ENCODE measurements at places on chromosomes 2 and 18.

DNA sequence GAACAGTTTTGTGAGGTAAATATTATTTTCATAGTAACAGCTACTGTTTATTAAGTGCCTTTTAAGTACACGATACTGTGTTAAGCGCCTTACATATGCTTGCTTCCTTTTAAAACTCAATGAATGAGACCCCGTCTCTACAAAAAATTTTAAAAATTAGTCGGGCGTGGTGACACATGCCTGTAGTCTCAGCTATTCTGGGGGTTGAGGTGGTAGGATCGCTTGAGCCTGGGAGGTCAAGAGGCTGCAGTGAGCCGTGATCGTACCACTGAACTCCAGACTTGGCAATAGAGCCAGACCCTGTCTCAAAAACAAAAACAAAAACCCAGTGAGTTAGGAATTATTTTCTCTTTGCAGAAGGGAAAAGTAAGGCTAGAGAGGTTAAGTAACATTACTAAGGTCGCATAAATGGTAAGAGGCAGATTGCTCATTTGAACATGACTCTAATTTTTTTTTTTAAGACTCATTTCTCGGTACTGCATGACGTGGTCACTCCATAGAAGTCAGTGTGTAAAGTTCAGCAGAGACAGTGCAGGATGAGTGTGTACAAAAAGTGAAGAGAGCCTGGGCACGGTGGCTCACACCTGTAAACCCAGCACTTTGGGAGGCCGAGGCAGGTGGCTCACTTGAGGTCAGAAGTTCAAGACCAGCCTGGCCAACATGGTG lies 1.1 kb downstream of the METAP1D start:
- DNase-seq, result no peak

DNA sequence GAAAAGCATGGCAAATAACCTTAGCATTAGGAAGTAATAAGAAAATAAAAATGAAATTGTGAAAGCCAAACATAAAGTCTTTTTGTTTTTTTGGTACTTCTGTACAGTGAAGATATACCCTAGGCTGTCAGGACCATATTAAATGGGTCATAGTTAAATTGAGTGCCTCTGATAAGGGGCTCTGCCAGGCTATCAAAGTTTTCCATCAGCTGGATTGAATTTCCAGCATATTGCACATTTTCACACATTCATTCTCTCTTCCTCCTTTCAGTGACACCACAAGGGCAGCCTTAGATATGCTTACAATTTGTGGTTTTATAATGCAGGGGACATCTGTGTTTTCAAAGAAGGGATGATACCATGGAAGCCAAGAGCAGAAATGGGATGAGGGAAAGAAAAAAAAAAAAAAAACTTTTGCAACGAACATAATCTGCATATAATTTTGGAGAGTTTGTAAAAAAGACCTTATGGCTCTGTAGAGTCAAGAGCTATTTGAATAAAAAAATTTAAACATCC lies 109.3 kb upstream of the LYPD1 start:
- DNase-seq, result no peak

GRCh38 chr18:54278615-54279014 lies 9.3 kb downstream of the POLI start:
- DNase-seq, result no peak

DNA sequence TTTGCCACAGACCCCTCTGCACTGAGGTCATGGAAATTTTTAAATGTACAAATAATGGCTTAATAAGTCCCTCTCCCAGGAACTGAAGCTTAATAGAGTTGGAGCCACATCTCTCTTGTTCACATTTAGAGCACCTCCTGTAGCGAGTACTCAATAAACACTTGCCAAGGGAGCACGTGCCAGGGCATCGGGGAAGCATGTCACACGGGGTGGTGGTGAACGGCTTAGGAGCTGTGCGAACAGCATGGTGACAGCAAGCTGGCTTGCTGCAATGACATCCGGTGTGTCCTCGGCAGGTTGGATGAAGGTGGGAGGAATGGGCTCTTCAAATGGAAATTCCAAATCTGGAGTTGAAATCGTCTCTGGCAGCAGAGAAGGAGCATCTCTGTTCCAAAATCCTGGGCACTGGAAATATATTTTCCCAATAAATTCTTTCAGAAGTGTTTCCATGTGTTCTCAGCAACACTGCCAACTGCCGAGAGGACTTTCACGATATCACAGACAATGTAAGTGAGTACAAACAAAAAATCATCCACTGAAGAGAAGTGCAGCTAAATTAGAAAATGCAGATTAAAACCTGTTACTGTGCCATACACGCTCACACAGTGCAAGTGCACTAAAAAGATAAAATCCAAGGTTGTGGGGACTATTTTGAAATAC lies 74.1 kb downstream of the GALR1 start:
- DNase-seq, result no peak

DNA sequence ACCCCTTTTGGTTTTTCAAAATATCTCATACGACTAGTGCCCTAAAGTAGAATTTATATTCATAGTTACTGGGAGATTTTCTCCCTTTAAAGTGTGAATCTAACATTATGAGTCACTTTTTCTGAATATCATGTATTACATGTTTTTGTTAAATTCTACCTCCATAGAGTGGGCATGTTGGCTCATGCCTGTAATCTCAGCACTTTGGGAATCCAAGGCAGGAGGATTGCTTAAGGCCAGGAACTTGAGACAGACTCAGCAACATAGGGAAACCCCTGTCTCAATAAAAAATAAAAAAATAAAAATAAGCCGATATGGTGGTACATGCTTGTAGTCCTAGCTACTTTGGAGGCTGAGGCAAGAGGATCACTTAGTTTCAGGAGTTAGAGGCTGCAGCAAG lies 45.3 kb upstream of the UNC80 start:
- no peak for DNase-seq

GRCh38 chr2:28705751-28706440 lies 45.7 kb upstream of the PPP1CB start:
- no peak for DNase-seq

GRCh38 chr2:98656800-98657199 lies 48.4 kb downstream of the UNC50 start:
- no peak for DNase-seq

GRCh38 chr2:174535757-174536703 lies 49.2 kb upstream of the GPR155 start:
- DNase-seq, result no peak

DNA sequence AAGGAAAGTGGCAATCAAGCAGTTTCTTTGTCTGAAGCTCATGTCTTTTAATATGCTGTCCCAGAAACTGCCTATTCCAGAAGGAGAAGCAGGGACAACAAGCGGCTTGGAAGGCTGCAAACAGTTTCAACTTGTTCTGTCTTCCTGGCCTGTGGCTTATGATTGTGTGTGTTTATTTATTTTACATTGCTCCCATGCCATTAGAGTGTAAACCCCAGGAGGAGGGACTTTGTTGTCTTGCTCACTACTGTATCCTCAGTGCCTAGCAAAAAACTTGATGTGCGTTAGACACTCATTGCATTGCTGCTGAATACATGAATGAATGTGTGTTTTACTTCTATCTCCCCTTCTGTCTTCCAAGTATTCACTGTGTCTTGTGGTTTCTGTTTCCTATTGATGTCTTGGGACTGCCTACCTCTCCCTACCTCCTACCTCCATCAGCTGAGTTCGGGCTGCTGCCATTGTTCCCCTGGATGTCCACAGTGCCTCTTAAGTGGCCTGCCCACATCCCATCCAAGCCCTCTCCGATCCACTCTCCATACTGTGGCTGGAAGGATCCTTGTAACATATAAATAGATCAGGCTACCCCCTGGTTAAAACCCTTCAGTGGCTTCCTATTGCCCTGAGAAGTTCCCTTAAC lies 261.4 kb downstream of the DYSF start:
- DNase-seq, result no peak

DNA sequence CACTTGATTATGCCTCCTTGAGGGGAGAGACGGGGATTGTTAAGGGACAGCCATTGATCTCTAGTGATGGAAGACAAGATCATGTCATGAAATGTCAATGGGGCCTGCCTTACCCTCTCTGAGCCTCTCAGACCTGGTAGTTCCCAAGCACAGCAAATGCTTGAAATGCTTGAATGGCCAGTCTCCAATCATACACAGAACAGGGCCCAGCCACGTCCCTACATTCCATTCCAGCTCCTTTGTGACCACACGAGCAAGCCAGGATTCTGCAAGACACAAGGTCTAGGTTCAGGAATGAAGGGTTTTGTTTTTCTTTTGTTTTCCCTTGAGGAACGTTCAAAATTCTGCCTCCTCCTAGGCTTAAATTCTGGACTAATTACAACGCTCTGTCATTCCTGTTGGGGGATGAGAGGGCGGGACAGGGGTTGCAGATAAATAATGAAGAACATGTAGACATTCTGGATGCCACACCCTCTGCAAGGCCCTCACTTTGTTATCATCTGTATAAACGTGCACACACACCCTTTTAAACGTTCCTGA lies 98.1 kb upstream of the YPEL5 start:
- DNase-seq, result no peak

GRCh38 chr2:196977507-196977906 lies 51.0 kb upstream of the PGAP1 start:
- DNase-seq, result no peak

- DNase-seq, result no peak
Measured at GRCh38 chr2:128414946-128415778, 96.5 kb upstream of the HS6ST1 start.

DNA sequence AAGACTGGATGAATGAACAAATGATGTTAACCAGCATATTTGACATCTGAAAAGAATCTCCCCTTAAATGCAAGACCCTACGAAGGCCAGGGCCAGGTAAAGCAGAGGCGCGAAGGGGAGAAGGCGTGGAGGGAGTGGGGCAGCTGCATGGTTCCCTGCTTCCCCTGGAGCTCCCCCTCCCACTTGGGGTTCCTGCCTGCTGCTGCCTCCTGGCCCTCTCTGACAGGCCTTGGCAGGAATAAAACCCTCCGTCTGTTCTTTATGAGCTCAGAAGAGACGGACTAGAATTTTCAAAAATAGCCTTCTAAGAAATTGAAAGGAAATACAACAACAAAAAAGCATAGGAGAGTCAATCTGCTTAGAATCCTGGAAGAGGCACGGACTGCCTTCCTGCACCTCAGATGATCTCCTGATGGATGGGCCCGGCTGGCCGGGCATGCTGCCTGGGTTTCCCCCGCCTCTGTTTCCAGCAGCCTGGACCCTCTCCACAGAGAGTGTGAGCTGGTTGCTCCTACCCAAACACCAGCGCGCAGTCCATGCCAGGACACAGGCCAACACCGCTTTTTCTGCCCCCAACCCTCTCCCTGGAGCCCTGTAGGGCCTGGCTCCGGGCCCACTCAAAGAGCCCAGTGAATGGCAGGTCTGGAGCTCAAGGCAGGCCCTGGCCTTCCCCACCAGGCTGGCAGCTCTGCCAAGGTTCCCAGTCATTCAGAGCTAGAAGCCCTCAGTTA lies 23.9 kb downstream of the CFAP65 start:
- DNase-seq, result no peak

DNA sequence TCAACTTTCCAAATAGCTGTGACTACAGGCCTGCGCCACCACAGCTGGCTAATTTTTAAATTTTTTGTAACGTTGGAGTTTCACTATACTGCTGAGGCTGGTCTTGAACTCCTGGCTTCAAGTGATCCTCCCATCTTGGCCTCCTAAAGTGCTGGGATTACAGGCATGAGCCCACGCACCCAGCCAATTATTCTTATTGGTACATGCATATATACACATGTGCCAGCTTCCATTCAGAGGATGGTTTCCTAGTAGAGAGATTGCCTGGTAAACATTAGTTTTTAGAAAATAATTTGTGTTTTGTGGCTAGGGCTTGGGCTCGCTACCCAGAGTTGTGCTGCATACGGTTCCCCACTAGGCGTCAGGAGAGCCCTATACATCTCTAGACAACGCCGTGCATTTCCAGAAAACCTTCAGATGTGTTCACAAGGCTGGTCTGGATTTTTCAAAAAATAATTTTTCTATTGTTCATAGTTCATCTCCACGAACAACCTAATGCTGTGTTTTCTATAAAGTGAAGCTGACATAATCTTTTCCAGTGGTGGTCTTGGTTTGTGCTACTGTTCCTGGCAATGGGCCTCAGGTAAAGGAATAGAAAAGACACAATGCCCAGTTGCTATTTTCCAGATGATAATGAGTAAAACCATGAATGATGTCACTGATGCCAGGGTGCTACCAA lies 14.6 kb upstream of the AFG3L2 start:
- no peak for DNase-seq

DNA sequence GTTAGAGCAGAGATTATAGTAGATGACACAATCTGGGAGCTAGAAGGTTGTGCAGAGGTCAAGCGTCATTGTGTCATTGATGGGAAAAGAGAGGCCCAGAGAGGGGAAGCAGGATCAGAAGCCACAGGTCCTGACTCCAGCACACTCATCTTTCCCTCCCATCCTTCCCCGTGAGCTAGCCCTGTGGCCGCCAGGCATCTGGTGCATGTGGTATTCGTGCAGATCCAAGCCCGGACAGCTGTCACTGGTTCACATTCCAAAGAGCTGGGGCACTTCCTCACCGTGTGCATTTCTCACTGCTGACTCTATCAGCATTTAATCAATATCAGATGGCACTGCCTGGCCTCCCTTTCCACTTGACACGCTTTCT lies 94.1 kb upstream of the THOC1 start:
- DNase-seq, result no peak

- no peak for DNase-seq
Measured at GRCh38 chr18:43275546-43275945, 1.7 kb downstream of the SYT4 start.

DNA sequence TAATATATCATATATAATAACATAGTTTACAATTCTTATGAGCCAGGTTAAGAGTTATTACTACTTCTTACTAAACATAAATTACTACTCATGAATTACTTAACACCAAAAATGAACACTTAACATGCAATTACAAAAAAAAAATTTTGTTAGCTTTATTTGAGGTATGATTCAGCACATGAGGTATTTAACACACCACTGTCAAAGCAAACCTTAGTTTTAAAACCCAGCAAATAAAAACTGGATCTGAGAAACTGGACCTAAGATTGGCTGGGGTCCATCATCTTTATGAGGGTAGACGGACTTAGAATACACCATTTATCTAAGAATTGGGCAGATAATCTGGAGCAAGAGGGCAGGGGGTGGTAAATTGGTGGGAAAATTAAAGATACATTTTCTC lies 81.8 kb upstream of the CREB1 start:
- no peak for DNase-seq

GRCh38 chr18:79386547-79386946 lies 9.2 kb upstream of the NFATC1 start:
- DNase-seq, result no peak

GRCh38 chr18:22428672-22429071 lies 11.0 kb upstream of the CTAGE1 start:
- no peak for DNase-seq

DNA sequence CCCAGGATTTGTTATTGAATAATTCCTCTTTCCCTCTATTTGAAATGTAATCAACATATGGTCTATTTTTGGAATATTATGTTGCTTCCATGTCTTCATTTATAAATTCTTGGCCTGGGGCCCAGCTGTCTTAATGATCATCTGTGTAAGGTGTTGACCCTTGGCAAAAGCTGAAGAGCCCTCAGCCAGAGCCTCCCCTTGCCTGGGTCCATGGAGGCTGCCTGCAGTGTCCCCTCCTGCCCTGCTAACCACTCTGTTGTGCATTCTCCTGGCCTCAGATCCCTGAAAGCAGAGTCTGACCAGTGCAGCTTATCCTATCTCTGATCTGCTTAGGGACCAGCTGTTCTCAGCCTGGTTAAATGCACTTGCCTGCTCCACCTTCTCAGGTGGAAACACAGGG lies 226.1 kb upstream of the APCDD1 start:
- DNase-seq, result no peak
